Panc1 (cell line): ENCODE measurements at places on chromosomes 5 and 9.

DNA sequence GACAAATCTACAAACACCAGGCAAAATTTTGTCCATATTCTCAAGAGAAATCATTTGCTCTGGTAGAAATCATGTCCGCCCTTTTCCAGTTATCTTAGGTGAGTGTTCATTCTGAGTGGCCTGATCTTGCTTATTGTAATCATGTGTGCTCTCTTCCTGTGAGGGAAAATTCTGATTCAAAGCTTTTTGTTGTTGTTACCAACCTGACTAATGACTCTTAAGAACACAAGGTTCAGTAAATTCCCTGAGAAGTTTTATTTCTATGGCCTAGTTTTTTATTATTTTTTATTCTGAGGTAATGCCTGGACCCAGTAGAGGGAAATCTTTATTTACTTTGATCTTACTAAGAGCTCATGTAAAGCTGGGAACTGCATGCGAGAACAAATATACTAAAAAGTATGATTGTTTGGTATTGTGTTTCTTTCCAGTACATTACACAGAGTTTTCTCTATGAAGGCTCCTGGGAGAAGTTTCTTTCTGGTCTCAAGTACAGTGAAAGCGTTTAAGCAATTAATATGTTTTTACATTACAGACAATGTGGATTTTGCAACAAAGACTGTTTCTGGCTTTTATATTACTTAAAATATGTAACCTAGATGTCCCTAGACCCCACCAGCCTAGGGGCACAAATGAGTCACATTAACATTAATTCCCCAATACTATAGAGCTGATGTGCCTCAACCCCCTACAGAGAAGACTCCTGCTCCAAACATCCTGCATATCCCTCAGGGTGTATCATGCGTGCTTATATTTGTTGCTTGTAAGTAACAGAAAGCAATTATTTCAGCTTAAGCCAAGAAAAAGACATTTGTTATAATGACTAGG is 138.1 kb downstream of the TMEM167A start:
- H3K4me1 ChIP-seq: no peaks in the 10 kb centered on the region
- no peak overlapping the region for H3K27ac ChIP-seq
- no peak overlapping the region for H3K4me3 ChIP-seq
- H3K27me3 ChIP-seq: no peaks in the 10 kb centered on the region
- no peak for DNase-seq

DNA sequence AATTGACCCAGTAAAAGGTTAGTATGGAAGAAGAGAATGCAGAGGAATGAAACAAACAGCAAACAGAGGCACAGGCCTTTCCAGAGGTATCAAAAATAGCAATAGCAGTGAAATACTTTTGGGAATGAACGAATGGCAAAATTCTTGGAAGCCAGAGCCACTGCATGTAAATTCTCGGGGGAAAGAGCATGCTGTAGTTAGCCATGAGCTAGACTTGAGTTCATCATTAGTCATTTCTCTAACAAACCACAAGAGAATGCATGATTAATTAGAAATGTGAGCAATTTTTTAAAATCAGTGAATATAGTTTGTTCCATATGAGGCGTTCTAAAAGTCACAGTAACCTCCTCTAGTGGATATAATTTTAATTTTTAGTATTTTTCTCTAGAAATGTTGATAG is 170.3 kb upstream of the PRR16 start:
- H3K4me1 ChIP-seq: no peaks in the 10 kb centered on the region
- no peak for DNase-seq
- no peaks in the 10 kb centered on the region for H3K36me3 ChIP-seq
- H3K27me3 ChIP-seq: no peaks in the 10 kb centered on the region
- H3K27ac ChIP-seq: no peak overlapping the region
- H3K4me3 ChIP-seq: no peak overlapping the region

- H3K27me3 ChIP-seq: no peaks in the 10 kb centered on the region
- H3K36me3 ChIP-seq: no peaks in the 10 kb centered on the region
- DNase-seq: no peak
- no peak overlapping the region for H3K27ac ChIP-seq
- H3K4me1 ChIP-seq: no peaks in the 10 kb centered on the region
These were observed 1045.8 kb upstream of the DMAC1 start for GRCh38 chr9:8845376-8845775.

DNA sequence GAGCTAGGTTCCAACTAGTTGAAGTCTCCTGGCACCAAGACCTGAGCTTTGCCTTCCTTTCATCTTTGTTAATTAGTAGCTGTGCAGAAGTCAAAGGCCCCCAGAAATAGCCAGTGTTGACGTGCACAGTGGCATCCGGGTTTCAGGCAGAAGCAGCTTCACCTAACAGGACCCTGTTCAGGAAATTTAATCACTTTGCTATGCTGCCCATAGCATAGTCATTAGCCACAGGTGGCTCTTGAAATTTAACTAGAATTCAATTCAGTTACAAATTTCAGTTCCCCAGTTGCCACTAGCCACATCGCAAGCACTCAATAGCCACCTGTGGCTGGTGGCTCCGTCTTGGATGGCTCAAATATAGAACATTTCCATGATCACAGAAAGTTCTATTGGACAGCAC is 179.1 kb downstream of the GOLPH3 start:
- H3K27ac ChIP-seq: no peak overlapping the region
- no peaks in the 10 kb centered on the region for H3K27me3 ChIP-seq
- H3K4me3 ChIP-seq: no peak overlapping the region
- no peaks in the 10 kb centered on the region for H3K36me3 ChIP-seq

GRCh38 chr5:6638236-6638635 is 5.0 kb downstream of the SRD5A1 start:
- no peaks in the 10 kb centered on the region for H3K27me3 ChIP-seq
- H3K4me1 ChIP-seq: peaks cover 26% of the 10 kb centered on the region
- no peak overlapping the region for H3K27ac ChIP-seq
- H3K36me3 ChIP-seq: no peaks in the 10 kb centered on the region; the same call in 1 of the 2 replicates

- no peaks in the 10 kb centered on the region for H3K36me3 ChIP-seq
- H3K27me3 ChIP-seq: no peaks in the 10 kb centered on the region
- no peak overlapping the region for H3K27ac ChIP-seq
- DNase-seq: peak; percentile 13
- no peak overlapping the region for H3K4me3 ChIP-seq
- H3K4me1 ChIP-seq: no peaks in the 10 kb centered on the region
These were observed 8.7 kb upstream of the GFRA3 start for GRCh38 chr5:138282920-138283742.

GRCh38 chr5:68392617-68393016 is 177.1 kb downstream of the PIK3R1 start:
- no peak overlapping the region for H3K4me3 ChIP-seq
- H3K4me1 ChIP-seq: no peaks in the 10 kb centered on the region
- no peak for DNase-seq
- no peaks in the 10 kb centered on the region for H3K36me3 ChIP-seq
- H3K27ac ChIP-seq: no peak overlapping the region

- H3K4me3 ChIP-seq: no peak overlapping the region
- H3K4me1 ChIP-seq: no peaks in the 10 kb centered on the region
- no peak for DNase-seq
- H3K36me3 ChIP-seq: no peaks in the 10 kb centered on the region
These were observed 332.9 kb downstream of the CSNK1G3 start for GRCh38 chr5:123844873-123845272.

DNA sequence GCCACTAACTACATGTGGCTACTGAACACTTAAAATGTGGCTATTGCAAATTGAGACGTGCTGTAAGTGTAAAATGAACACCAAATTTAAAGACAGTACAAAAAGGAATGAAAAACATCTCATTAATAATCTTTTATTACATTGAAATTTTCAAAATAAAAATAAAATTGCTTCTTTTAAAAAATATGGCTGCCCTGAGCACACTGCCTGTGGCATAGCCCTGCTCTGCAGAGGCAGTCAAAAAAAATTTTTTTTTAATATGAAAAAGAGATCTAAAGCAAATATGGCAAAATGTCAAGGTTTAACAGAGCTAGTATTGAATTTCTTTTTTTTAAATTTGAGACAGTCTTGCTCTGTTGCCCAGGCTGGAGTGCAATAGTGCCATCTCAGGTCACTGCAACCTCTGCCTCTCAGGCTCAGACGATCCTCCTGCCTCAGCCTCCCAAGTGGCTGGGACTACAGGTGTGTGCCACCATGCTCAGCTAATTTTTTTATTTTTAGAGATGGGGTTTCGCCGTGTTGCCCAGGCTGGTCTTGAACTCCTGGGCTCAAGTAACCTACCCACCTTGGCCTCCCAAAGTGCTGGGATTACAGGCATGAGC is 25.6 kb downstream of the CARNMT1 start:
- H3K27ac ChIP-seq: no peak overlapping the region

GRCh38 chr5:58105836-58106235 is 354.1 kb downstream of the PLK2 start:
- no peak overlapping the region for H3K27ac ChIP-seq
- no peaks in the 10 kb centered on the region for H3K4me1 ChIP-seq
- H3K27me3 ChIP-seq: no peaks in the 10 kb centered on the region
- H3K4me3 ChIP-seq: no peak overlapping the region

DNA sequence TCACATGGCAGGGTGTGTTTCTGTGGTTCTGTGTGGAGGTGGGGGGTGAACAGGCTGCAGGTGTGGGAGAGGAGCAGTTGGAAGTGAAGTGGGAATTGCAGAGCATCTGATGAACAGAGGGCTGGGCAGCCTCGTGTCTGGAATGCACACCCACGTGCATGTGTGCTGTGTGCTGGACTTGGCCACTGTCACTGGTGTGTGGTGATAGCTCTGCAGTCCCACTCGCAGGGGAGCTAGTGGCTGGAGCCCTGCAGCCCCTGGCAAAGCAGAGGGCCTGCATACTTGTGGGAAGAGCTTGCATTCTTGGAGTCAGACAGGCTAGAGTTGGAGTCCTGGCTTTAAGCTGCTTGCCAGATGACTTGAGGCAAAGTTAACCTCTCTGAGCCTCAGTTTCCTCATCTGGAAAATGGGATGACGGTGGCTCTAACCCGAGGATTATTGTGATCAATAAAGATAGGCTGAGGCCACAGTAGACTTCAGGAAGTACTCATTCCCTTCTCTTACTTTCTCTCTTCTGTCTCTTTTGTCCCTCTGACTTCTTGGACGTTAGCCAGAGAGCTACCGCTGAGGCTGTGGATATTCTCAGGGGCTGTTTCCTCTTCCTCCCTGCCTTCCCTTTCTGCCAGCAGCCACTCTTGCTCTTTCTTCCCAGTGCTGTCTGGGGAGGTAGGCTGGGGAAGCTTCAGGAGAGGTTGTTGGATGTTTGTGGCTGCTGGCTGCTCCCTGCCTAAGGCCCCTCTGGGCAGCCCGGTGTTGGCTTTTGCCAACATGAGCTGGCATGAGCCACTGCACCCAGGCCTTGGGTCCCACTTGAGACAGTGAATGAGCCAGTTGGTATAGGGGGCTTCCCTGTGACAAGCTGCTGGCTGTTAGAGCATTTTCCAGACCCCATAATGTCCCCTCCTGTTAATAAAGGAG is 18.3 kb downstream of the PSAT1 start:
- DNase-seq: no peak
- no peak overlapping the region for H3K27ac ChIP-seq
- H3K27me3 ChIP-seq: no peaks in the 10 kb centered on the region
- peaks cover 4% of the 10 kb centered on the region; the same call in 1 of the 2 replicates for H3K4me1 ChIP-seq
- H3K4me3 ChIP-seq: no peak overlapping the region

DNA sequence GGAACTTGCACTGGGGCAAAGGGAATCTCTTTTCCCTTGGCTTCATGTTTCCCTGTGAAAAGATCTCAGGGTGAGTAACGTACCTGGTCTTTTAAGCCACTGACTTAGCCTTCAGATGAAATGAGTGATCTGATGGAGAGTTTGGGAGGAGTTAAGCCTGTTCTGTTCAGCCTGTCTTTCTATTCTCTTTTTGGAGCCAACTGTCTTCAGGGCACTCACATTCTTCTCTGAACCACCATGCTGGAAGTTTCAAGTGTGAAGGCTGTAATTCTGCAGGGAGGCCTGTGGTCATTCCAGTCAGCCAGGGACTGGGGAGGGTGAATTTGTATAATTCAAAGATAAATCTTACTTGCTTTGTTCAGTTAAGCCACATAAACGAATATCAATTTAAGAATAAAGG is 722.2 kb upstream of the SEMA6A start:
- no peaks in the 10 kb centered on the region for H3K36me3 ChIP-seq
- no peaks in the 10 kb centered on the region for H3K27me3 ChIP-seq
- no peak for DNase-seq
- H3K4me1 ChIP-seq: no peaks in the 10 kb centered on the region
